ENCODE measurements at places on chromosomes 5 and 9.

DNA sequence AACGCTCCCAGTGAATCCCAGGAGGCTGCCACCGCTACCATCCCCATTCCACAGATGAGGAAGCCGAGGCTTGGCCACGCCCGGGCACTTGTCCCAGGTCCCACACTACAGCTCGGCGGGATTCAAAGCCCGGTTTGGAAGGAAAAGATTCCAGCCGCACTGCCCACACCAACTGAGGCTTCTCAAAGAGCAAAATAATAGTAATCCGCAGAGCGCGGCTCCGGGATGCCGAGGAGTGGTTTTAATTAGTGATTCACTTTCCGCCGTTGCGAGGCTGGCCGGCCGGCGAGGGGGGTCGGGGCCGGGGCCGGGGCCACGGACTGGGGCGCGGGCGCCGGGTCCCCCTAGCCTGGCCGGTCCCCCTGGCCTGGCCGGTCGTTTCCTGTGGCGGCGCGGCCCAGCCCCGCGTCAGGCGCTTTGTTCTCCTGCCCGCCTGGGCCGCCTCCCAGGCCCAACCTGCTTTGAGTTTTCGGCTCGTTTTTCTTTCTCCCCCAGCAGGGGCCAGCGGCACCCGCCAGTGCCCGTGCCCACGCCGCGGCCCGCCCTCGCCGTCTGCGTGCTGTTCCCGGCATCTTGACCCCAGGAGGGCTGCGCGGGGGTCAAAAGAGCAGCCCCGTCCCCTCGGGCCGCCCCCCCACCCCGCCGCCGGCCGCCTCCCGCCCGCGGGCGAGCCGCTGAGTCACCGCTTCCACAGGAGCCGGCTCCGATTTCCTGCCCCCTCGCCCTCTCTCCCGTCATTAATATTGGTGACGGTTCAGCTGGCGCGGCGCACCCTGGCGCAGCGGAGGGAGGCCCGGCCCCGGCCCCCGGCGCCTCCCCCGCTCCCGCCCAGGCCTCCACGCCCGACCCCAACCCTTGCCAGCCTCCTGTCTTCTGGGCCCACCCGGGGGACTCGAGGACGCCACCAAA is 31.2 kb downstream of the FGF18 start:
- peak; percentile 70 for DNase-seq

DNA sequence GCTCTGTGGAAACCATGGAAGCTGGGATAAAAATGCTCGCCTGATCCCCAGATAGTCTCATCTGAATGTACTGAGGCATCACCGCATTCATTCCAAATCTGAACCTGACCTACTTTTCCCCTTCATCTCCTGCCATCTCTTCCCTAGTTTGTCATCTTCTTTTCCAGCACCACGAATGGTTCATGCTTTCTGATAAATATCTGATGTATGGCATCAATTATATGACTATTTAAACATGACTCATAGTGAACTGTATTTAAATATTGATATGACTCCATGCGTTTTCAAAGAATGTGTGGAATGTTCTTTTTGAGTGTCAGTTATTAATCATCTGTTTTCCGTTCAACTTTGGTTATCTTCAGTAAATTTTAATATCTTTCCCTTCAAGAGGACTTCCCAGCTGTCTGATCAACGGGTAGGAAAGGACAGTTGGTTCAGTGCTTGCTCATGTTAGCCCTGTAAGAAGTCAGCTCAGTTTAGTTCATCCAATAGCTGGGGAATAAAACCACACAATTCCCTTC is 21.1 kb downstream of the BASP1 start:
- no peak for DNase-seq

GRCh38 chr9:108443741-108444140 is 412.0 kb downstream of the ACTL7B start:
- no peak for DNase-seq

- no peak for DNase-seq
Observed at GRCh38 chr5:169971780-169972179, 8.5 kb downstream of the INSYN2B start.

GRCh38 chr5:117943541-117943940 is 1044.8 kb downstream of the DTWD2 start:
- DNase-seq, result no peak

DNA sequence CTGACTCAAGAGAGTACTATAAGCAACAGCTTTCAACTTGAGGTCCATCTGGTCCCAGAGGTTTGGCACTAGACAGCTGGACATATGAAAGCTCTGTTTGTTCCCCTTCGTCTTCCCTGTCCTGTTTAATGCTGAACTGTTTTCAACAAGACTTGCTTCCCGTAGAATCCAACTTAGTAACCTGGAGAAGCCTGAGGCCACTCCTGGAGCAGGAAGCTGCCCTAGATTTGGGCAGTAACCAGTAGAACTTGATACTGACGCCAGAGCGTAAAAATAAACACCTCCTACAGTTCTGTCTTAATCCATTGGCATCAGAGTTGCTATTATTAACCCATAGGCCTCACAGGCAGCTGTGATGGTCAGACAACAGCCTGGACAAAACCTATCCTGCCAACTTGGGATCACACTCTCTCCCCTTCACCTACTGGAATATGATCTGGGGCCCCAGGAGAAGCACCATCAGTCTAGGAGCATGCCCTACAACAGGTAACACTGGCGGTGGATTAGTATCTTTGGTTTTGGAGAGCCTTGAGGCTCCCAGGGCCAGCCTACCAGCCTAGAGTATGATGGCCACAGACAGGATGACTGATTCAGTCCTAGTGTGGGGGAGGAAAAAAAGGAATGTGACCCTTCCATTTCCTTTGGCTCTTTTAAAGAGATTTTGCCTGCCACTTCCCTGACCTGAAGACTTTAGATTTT is 29.2 kb downstream of the RUSC2 start:
- no peak for DNase-seq

- DNase-seq, result no peak
Observed at GRCh38 chr9:92308893-92309292, 15.4 kb upstream of the IARS1 start.

DNA sequence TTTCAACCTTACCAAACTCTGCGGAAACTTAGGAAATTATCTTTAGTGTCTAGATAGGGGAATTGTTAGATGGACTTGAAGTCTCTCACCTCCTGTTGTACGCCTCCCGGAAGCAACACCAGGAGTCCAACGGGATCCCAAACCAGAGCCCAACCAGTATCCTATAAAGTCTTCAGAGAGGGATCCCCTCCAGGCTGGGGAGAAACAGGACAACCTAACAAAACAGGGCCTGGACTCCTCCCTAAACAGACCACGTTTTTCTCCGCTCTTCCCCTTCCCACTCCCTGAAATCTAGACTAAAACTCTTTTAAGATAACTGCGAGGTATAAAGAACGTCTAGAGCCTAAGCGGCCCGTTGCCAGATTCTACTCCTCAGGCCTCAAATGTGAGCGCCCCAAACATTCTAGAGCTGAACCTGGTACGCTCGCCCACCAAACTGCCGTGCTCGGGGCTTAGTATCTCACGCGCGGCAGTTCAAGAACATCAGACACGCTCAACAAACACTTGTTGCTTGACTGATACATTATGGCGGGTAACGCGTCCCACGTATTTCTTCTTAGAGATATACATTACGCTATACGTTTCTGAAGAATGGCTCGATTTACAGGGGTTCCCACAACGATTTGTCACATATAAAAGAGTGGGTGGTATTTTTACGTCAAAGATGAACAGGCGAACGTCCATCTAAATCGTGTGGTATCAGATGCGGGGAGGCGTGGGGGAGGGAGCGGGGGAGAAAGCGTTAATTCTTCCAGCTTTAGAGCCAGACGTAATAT is 663 bp upstream of the SMIM27 start:
- peak; percentile 61 for DNase-seq

GRCh38 chr5:91840412-91840811 is 457.3 kb upstream of the ARRDC3 start:
- DNase-seq, result no peak

- no peak for DNase-seq
Observed at GRCh38 chr9:120507936-120508510, 71.9 kb downstream of the CDK5RAP2 start.

- no peak for DNase-seq
Observed at GRCh38 chr5:149348518-149348917, 3.2 kb downstream of the GRPEL2 start.

DNA sequence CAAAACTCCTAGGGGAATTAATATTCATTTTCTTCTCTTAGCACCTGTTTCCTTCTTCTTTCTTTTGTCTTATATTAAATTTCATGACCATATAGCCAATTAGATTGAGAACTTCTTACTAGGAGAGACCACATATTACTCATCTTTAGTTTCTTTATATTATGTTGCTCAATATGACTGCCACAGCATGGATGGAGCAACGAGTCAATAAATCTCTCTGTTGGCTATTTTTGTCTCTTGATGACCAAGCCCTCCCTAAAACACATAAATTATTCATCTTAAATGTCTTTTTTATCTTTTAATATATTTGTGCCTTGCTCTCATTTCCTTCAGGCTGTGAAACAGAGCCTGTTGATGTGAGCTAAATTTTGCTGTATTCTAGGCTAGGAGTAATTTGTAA is 123.0 kb downstream of the ADAMTSL1 start:
- DNase-seq, result no peak

- DNase-seq, result no peak
Observed at GRCh38 chr5:110594866-110595265, 131.6 kb downstream of the TMEM232 start.

GRCh38 chr5:38532165-38532669 is 24.2 kb downstream of the LIFR start:
- no peak for DNase-seq

DNA sequence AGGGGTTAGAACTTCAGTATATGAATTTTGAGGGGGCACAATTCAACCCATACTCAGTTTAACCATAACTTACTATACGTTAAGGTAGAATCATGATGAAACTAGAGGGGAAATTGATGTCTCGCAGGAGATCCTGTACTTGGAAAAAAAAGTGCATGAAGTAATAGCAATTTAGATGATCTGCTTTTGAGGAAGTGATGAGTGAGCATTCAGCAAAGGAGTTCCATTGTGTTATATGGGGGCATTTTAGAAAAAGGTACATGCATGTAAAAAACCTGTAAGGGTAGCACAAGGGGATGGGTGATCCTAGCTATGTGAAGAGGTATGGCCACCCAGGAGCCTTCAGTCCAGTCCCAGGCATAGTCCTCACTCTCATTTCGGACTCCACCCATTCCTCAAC is 14.8 kb upstream of the TMC1 start:
- DNase-seq, result no peak

- no peak for DNase-seq
Observed at GRCh38 chr5:118598311-118598710, 390.0 kb downstream of the DTWD2 start.

- DNase-seq, result no peak
Observed at GRCh38 chr9:88370346-88370745, 17.9 kb upstream of the SPIN1 start.

DNA sequence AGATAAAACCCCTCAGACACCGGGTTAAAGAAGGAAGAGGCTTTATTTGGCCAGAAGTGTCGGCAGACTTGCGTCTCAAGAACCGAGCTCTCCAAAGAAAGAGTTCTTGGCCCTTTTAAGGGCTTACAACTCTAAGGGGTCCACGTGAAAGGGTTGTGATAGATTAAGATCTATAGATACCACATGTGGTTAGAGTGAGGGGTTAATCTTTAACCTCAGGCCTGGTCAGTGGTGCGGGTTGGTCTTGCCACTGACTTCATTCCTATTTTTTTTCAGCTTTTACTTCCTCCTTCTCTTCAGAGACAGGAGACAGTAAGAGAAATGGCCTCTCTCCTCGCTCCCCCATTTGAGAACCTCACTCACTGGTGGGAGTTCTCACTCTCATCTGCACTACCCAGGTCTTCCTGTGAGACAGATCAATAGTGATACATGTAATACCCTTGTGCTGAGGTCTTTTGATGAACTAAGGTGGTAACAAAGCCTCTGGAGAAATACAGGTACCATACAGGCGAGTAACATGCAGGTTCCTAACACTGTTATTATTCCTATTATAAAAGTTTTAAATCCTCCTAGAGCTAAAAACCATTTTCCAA is 52.4 kb upstream of the COX7C start:
- no peak for DNase-seq

DNA sequence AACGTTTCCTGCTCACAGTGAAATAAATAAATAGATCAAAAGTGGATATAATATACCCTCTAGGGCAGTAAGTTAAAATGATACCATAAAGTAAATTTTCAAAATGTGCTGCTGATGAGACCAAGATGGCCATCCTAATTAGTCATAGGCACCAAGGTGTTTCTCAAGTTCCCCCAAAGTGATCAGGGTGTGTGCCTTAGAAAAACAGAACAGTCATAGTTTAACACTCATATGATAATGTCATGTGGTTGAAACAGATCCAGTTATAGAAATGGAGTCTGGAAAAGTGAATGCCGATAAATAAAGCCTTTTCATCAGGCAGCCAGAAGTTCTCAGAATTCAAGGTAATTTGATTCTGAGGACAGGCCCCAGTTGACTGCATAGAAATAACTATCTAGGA is 161.5 kb upstream of the CDKN2B start:
- no peak for DNase-seq

DNA sequence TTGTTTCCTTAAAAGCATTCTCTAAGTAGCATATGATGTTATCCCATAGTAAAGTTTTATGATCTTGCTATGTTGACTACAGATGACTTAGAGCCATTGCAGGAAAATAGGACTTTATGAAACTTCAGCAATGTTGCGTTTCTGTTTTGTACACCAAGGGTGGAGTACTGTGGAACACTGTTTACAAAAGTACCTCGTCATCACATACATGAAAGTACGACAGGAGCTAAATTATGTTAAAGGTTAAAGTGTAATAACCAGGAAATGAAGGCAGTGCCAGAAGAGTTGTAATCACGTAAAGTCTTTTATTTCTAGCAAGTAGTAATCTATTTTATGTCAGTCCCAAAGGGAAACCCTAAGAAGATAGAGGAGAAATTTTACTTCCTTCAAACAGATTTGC is 50.9 kb downstream of the C9orf85 start:
- DNase-seq, result no peak

- no peak for DNase-seq
Observed at GRCh38 chr5:36631620-36632362, 25.4 kb downstream of the SLC1A3 start.

DNA sequence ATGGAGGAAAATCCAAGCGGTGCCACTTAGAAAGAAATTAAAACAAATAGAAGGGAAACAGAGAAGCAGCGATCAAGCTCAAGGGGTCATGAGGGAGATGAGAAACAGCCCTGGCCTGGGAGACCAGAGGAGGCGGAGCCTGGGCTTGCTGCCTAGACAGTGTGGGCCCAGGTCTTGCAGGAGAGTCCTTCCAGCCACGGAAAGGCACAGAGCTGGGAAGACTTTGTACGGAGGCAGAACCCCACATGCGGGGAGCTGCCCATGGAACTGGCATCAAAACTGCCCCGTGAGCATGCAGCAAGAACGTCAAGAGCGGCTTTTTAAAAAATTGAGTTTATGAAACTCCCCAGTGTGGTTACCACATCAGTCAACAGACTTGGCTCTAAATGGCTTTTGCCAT is 119.4 kb downstream of the IRX1 start:
- no peak for DNase-seq

DNA sequence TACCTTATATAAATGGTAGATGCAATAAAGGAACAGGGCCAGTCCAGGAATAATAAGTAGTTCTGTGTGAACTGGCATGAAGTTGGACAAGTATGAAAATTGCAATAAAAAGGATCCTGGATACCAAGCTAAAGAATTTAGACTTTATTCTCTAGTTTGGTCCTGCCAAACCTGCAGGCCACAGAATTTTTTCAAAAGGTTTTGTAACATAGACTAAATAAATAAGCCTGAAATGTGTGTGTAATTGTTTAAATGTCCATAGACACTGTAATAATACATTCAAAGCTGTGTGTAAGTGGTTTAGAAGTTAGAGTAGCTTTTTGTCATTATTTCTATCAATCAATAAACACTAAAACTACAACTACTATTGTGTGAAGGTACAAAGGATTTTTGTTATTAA is 75.8 kb upstream of the PLPP1 start:
- DNase-seq, result no peak
